ENCODE measurements at places on chromosomes 6 and 20. TPM values are rescaled to one million over a fixed set of nuclear protein-coding genes. Genes with fewer than 3 reads are reported as not detected.

The OTOR gene
- polyA plus RNA-seq, result not detected

GRCh38 chr6:157461000-157461915, 80.3 kb downstream of the ZDHHC14 start:
- no peak for DNase-seq

The DLL1 gene
- 0.75 TPM for polyA plus RNA-seq

The TFAP2D gene
- not detected for polyA plus RNA-seq

DNA sequence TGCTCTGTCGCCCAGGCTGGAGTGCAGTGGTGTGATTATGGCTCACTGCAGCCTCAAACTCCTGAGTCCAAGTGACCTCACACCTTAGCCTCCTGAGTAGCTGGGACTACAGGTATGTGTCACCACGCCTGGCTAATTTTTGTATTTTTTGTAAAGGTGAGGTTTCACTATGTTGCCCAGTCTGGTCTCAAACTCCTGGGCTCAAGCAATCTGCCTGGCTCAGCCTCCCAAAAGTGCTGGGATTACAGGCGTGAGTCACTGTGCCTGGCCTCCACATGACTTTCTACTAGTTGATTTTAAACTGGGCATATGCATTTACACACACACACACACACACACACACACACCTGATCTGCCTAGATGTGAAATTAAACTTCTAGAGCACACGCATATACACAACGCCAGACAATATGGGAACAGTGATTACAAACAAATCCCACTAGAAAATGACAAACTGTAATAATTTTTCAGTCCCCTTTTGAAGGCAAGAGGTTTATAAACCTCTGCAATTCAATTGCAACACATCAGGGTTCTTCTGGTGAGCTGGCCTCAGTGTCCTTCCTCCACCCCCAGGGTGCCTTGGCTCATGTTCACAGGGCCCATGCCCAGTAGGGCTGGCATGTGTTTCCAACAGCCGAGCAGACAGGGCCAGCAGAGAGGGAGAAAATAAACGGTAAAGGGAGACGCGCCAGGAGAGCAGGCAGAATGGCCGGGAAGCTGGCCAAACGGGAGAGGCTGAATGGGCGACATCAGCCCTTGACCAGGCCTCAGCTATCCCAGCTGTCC, 31.2 kb downstream of the PARD6B start:
- DNase-seq, result peak; percentile 92

DNA sequence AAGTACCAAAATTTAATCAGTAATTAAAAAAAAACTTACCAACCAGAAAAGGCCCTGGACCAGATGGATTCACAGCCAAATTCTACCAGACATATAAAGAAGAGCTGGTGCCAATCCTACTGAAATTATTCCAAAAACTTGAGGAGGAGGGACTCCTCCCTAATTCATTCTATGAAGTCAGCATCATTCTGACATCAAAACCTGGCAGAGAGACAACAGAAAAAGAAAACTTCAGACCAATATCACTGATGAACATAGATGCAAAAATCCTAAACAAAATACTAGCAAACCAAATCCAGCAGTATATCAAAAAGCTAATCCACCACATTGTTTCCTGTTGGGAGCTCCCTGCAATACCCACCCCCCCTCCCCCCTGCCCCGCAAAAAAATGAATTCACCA, at the start of gene WFDC11:
WFDC11 (minus strand) TSS at position 101 of the 400 bp plus-strand sequence. CDS start 19,639 bp downstream, outside the sequence.
- no peak for DNase-seq

The BCAS1 gene
- polyA plus RNA-seq, result 0.80 TPM

DNA sequence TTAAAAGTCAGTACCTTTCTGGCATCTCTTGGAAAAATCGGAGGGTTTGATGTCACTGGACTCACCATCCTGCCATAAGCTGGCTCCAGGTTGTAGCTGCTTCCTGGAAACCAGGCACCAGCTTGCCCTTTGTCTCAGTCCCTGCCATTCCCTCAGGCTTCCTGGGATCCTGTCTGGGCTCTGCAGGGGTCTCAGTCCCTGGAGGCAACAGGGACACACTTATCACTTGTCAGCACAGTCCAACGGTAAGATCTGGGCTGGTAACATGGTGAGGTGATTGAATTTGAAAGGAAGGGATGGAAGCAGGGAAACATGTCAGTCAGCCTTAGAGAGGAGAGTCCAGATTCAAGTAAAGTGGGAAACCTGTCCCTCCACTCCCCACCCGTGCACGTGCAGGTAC, 147.6 kb upstream of the ECI2 start:
- no peak for DNase-seq

DNA sequence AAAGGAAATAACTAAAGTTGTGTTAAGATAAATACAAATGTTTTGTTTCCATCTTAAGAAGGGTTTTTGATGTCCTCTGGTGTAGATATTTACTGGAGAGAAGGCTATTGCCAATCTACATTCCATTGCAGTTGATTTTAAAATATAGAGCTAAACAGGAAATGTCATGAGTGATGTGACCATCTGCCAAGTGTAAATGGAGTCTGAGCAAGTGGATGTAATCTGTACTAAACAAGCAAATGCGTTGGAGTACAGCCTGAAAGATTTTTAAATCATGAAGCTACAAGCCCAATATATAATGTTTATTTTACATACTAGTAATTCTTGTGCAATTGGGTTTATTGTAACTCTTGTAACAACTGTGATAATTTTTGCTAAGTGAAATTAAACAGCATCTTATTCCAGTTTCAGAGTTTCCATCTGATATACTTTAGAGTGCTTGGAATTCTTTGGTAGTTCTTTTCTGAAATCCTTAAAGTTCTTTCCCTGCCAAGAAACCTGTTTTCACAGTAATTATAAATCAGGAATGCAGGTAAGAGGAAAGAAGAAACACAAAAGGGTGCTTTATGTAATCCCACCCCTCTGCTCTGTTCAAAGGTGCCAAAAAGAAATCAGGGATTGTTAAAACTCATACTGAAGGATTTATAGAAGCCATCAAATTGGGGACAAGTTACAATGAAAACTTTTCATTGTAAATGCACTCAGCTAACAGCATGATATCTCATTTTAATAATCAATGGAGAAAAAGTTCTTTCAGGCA, 47.2 kb upstream of the FLRT3 start:
- no peak for DNase-seq

The PRRT1 gene
- polyA plus RNA-seq, result 14.7 TPM

The PLN gene
- polyA plus RNA-seq, result 4.7 TPM

- DNase-seq, result no peak
These were observed 175.0 kb downstream of the HAO1 start for GRCh38 chr20:7765221-7765620.

GRCh38 chr6:159968295-159969203, at the start of gene IGF2R:
Gene IGF2R, plus strand, starts transcription at chr6:159969082. Its CDS starts 165 bp downstream, at chr6:159969247.
- DNase-seq, result peak; percentile 93

- DNase-seq, result no peak
These were observed 12.2 kb downstream of the ESF1 start for GRCh38 chr20:13772529-13772928.

GRCh38 chr6:113732384-113732966, 124.7 kb upstream of the MARCKS start:
- DNase-seq, result no peak

DNA sequence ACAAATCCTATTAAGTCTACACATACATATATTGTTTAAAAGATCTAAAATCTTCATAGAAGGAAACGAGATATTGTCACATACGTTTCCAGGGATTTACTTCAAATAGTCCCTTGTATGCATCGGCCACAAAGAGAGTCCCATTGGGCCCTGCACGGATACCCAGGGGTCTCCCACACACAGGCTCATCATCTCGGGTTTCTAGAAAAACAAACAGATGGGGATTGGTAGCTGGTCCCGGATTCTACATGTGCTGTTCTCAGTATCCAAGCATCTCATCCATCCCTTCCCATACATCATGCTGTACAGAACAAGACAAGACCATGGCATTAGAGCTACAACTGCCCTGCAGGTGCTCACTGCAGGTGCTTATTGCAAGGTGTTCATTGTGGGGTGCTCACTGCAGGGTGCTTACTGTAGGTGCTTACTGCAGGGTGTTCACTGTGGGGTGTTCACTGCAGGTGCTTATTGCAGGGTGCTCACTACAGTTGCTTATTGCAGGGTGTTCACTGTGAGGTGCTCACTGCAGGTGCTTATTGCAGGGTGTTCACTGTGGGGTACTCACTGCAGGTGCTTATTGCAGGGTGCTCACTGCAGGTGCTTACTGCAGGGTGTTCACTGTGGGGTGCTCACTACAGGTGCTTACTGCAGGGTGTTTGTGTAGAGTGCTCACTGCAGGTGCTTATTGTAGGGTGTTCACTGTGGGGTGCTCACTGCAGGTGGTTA, 21.0 kb downstream of the APMAP start:
- no peak for DNase-seq

GRCh38 chr20:35830264-35830663, 58.4 kb downstream of the PHF20 start:
- DNase-seq, result no peak

Measured in adrenal gland (tissue), 19 donors.